ENCODE measurements at places on chromosomes 11 and 22.
A peak's percentile ranks its signal among the peaks of the same experiment; 100 is the strongest.

DNA sequence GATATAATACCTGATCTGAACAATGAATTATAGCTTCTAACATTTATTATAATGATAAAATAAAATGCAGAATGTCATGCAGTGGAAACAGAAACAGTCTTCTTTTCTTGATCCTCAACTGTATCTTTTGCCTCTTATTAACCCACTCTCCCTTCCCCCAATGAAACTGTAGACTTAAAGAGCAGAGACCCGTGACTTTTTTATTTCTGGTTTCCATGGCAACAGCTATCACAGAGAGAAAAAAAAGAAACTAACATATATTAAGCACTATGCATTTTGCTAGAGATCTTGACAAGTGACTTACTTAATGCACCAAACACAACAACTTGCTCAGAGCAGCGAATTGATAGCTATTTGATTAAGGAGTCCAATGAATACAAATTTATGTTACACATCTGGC, 69.3 kb downstream of the RAB38 start:
- no peak for DNase-seq

DNA sequence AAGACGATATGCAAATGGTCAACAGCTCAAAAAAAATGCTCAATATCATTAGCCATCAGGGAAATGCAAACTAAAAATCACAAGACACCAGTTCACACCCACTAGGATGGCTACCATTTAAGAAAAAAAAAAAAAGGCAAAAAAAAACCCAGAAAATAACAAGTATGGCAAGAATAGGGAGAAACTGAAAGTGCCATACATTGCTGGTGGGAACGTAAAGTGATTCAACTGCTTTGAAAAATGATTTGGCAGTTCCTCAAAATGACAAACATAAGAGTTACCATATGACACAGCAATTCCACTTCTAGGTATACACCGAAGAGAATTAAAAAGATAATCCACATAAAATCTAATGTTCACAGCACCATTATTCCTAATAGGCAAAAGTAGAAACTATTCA, 47.5 kb downstream of the PICALM start:
- no peak for DNase-seq

DNA sequence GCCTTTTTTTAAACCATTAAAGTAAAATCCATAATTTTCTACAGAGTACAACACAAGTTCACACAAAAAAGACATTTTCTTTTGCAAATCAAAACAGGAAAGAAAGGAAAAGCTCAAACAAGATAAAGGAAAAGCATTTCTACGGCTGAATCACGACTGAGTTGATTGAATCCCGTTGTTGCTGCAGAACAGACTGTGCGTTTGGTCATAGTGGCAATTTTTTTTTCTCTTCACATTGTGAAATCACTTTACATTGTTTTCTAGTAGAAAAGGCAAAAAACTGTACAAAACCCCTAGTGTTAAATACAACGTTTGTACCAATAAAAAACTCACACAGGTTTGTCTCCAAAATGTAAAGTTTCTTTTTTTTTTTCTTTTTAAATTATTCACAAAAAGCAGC, 17.3 kb upstream of the RAPSN start:
- DNase-seq = peak; percentile 68

- DNase-seq = no peak
Measured at GRCh38 chr22:18905540-18906409, at the start of gene DGCR6. Gene DGCR6, plus strand, starts transcription at chr22:18906320. Its CDS starts 55 bp downstream, at chr22:18906375.

DNA sequence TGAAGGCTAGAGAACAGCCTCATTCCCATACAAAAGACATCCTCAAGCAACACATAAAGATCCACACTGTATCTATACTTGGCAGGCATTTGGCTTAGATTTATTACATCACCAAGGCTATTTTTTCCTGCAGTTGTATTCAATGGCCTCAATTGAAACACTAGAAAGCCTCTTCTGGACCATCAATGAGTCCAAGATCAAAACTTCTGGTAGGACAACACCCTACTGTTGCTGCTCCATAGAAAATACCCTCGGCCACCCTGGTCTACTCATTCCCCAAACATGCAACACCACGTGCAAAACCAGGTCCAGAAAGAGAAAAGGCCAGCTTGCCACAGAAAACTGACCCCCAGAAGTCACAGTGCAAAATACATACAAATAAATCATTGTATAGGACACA, 56.9 kb upstream of the CADM1 start:
- no peak for DNase-seq

DNA sequence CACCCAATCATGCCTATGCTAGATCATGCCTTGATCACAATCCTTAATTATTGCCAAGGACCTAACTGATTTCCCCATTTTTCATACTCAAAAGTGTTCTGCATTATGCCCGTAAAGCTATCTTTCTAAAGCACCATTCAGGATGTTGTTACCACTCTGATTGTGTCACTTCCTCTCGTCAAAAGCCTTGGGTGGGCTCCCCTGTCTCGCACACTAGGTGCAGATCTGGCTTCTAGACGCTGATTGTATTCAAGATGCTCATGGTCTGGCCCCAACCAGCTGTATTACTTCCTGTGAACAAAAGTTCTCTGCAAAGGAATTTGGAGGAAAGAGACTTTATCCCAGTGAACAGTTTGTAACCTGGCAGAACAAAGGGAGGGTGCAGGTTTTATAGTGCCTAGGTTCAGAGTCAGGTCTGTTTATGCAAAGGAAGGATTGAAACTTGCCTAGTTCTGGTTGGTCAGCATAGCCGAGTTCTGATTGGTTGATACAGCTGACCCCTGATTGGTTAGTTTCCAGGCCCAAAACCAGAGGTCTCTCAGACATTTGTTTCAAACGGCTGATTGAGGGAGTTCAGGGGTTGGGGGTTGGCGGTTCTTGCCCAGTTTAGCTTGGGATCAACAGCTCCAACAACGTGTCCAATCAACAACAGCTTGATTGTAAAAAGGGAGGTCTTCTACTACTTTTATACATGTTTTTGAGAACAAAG, 25.4 kb downstream of the ATG13 start:
- DNase-seq = no peak

DNA sequence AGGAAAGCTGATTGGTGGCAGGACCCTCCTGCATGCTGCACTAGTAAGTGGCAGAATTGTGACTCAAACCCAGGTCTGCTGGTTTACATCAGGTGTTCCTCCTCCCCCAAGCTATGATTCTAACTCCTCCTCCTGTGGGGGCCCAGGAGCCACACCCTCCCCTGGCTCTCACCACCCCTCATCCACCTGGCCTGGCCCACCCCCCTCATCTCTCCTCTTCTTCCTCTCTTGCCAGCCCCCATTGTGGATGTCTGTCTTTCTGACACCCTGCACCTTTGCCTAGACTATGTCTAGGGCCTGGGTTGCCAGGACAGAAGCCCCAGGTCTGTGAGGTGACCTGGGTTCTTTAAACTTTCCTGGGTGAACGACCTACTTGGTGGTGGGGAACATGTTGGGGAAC, 59.9 kb downstream of the GRIK4 start:
- DNase-seq = no peak

- no peak for DNase-seq
Measured at GRCh38 chr11:61256710-61257482, 15.9 kb downstream of the PGA5 start.

- DNase-seq = no peak
Measured at GRCh38 chr22:24183321-24184031, 2.2 kb downstream of the SUSD2 start.

GRCh38 chr11:10892250-10892649, 34.4 kb upstream of the ZBED5 start:
- DNase-seq = no peak

DNA sequence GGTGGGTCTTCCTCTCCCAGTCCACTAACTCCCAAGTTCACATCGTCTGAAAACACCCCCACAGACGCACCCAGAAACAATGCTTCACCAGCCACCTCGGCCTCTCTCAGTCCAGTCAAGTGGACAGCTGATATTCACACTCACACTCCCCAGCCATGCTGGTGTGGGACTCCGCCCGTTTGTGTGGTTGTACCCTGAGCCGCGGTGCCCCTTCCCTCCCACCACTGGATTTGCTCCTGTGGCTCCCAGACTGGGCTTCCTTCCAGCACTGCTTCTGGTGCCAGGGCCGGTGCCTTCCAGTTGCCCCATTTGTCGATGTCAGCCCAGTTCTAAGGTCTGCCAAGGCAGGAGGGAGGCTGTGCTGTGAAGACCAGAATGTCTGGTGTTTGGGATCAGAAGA, 37.9 kb upstream of the PLET1 start:
- DNase-seq = no peak

GRCh38 chr11:78050964-78051831, 12.5 kb upstream of the THRSP start:
- peak; percentile 29 for DNase-seq

- DNase-seq = no peak
Measured at GRCh38 chr11:14073849-14074476, 111.4 kb downstream of the SPON1 start.

DNA sequence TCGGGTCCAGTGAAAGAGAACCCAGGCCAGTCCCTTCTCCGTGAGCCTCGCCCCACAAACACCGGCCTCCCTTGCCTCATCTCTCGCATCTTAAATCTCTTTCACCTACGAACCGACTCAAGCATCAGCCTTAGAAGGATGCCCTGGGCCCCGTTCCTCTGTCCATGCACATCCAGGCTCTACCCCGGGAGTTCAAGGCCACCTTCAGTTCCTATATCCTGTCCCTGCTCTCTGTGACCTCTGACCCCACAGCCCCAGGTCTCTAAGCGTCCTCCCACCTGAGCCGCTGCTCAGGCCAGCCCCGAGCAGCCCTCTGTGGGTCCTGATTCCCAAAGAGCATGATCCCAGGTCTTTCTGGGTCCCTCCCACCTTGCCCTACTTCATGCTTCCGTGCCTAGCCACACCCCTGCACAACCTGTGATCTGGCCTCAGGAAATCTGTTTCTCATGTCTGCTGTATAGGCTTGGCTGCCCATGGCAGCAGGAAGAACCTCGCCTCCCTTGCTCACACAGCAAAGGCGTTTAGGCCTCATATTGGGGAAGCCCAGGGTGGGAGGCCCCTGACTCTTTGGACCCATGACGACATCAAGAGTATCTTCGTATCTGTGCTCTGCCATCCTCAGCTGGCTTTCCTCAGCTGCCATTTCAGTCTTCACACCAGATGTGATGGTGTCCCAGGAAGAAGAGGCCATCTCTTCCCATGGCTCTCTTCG, 77.5 kb upstream of the SEPTIN5 start:
- no peak for DNase-seq

GRCh38 chr11:122598971-122599370, 56.6 kb upstream of the UBASH3B start:
- no peak for DNase-seq

- DNase-seq = peak; percentile 100
Measured at GRCh38 chr11:67507864-67508485, at the start of gene CDK2AP2. Gene CDK2AP2, minus strand, starts transcription at chr11:67508162. Its CDS starts 80 bp downstream, at chr11:67508082.

- no peak for DNase-seq
Measured at GRCh38 chr11:58562375-58562800, 13.3 kb downstream of the LPXN start.

- no peak for DNase-seq
Measured at GRCh38 chr11:113553235-113553634, 78.0 kb upstream of the DRD2 start.

GRCh38 chr11:102990145-102990544, 34.6 kb upstream of the MMP13 start:
- DNase-seq = no peak

DNA sequence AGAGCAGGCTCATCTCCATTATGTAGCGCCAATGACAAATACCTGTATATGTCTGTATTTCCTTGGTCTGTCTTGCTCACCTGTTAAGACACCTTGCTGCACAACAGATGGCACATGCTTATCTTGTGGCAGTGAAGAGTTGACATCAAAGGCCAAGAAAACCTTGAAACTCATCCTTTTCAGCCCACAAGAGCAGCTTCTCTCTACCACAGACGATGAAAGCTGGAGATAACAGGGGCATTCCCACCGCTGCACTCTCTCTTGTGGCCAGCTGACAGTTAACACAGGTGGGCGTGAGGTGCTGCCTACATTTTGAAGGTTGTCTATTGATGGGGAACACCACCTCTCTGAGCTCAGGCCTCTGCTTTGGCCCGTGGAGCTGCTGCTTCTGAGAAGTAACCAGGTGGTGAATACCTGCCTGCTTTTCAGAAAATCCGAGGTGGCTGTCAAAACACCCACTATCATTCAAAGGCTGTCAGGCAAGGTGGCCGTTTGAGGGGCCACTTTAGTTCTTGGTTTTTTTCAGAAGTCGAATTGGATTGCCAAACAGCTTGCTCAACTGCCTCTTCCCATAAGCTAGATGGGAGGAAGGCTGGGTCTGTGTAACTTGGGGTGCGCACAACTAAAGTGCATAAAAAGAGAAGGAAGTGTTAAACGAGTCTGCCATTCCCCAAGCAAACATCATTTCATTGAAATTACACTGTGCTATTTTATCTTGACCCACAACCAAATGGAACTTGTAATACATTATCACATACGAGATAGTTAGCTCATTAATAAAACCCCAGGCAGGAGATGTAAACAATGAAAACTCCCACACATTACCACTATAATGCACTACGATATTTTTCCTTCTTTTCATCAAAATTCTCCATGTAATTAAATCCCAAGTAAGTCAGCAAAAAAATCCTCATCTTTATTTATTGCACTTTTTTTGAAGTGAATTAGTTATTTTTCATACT, 87.1 kb upstream of the RAG2 start:
- no peak for DNase-seq

DNA sequence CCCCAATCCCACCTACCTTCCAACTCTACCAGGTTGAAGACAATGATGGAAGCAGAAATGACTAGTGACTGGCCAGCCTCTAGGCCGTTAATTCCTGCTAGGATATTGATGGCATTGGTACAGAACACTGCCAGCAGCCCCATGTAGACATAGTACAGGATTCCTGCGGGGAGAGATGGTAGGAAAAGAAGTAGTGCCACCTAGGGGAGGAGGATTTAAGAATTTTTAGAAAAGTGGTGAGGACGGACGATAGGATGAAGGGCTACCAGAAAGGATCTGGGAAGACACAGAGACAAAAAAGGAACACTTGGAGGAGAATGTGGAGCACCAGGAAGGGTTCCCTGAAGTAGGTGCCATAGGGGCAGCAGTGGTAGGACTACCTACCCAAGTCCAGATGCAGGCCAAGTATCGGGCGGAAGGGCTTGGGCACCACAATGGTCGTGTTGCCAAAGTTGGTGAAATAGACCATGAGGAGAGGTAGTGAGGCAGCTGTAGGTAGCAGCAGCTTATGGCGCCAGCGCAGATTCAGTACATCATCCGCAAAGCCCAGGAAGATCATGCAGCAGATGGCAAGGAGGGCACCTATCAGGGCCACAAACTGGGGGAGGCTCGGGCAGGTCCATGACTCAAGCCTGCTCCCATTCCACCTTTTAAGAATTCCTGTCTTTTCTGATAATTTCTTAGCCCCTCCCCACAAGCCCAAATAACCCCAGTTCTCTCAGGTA, 1.2 kb downstream of the DPAGT1 start:
- peak; percentile 58 for DNase-seq

- DNase-seq = no peak
Measured at GRCh38 chr11:2726964-2727363, 27.2 kb upstream of the KCNQ1OT1 start.

All from lung microvascular endothelial cell (primary cell).